ENCODE measurements at places on chromosomes 6 and 20.

GRCh38 chr20:21432911-21433310, 35.6 kb upstream of the NKX2-4 start:
- DNase-seq, result no peak

DNA sequence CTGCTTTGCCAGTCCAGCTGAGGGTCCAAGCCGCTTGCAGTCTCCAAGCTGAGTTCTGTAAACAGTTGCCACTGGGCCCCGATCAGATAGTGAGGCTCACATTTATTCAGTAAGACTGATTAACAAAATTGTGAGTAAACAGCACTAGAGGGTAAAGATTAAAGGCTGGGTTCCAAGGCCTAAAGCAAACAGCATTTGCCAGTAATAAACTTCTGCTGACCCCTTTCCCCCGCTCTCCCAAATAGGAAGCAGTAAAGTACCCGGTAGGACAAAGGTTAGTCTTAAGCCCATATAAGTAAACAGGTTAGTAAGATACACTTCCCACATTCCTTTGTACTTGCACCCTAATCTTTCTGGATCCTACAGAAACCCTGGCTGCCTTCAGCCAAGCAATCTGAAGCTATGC, 181.8 kb downstream of the MEI4 start:
- DNase-seq, result no peak

GRCh38 chr6:5950361-5950785, 56.4 kb downstream of the NRN1 start:
- DNase-seq, result no peak

DNA sequence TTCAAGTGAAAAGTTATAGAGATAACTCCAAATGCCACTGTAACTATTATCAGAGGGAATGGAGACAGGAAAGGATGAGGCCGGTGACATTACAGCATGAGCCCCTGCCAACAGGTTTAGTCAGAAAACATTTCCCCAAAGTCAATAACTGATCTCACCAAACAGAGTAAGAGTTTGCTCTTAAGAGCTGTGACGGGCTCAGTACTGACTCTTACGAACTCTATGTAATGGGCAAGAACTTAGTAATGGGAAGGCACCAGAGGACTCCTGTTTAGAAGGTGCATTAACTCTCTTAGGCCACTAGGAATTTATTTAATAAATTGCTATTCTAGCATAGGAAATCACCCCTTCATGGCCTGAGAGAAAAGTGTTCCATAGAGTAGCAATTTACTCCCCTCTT, 76.8 kb downstream of the SAMD5 start:
- no peak for DNase-seq

DNA sequence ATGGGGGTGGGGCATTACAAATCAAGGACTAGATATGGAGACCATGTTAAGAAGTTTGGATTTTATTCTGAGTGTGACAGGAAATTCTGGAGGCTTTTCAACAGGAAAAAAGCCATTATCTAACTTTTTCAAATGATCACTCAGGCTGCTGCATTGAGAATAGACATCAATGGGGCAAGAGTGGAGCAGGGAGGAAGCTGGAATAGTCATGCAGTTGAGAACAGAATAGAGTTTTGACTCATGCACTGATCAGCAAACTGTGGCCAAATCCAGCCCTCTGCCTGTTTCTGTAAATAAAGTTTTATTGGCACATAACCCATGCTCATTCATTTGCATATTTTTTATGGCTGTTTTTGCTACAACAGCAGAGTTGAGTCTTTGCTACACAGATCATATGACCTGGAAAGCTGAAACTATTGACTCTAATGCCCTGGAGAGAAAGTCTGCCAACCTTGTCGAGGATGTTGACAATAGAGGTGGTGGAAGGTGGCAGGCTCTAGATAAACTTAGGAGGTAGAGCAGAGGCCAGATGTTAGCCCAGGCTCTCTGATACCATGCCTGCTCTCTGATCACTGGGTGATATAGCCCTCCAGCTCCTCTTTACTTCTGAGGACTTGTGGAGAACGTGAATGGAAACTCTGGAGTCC, 441.8 kb downstream of the PTPRT start:
- no peak for DNase-seq

DNA sequence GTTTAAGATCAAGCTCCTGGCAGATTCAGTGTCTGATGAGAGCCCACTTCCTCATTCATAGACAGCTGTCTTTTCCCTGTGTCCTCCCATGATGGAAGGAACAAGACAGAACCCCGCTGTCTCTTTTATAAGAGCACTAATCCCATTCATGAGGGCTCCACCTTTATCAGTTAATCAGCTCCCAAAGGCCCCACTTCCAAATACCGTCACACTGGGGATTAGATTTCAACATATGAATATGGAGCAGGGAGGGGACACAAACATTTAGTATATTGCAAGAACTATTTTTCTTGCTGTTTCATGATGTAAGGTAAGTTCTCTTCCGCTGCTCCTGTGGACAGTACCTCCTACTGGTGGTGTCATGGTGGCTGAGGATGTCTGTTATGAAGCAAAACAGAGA, 158.3 kb upstream of the IRAK1BP1 start:
- DNase-seq, result no peak

DNA sequence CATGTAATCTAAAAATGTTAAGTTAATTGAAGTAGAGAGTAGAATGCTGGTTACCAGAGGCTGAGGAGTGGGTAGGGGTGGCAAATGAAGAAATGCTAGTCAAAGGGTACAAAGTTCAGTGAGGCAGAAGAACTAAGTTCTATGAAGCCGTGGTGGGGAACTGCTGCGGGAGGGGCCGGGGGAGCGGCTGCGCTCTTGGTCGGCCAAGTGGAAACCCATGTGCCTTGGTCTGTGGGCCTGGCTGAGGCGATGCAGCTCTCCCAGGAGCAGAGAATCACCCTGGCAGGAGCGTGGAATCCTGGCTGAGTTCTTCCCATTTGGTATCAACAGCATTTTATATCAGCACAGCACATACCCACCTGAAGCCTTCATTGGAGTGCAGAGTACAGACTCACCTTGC, 22.3 kb downstream of the TTLL2 start:
- DNase-seq, result no peak
